ENCODE measurements at places on chromosomes 1 and 21. TPM values are rescaled to one million over a fixed set of nuclear protein-coding genes. Genes with fewer than 3 reads are reported as not detected.

GPR37L1 gene
- 0.06 TPM for total RNA-seq

CYP4A11 gene
- not detected for total RNA-seq

CFHR2 gene
- not detected for total RNA-seq

LIN28A gene
- total RNA-seq: 1,384 TPM

IPO13 gene
- total RNA-seq: 7.2 TPM

MCOLN3 gene
- 0.47 TPM for total RNA-seq

TRIM67 gene
- not detected for total RNA-seq

LAX1 gene
- not detected for total RNA-seq

C1orf94 gene
- total RNA-seq: 0.19 TPM

WNT2B gene
- 1.6 TPM for total RNA-seq

PTGFRN gene
- total RNA-seq: 41.5 TPM

SYT6 gene
- 8.1 TPM for total RNA-seq

CELA2A gene
- not detected for total RNA-seq

SAMD11 gene
- not detected for total RNA-seq

PDZK1 gene
- 0.28 TPM for total RNA-seq

DNALI1 gene
- total RNA-seq: 36.5 TPM

CRABP2 gene
- total RNA-seq: 156 TPM

BMP8B gene
- 0.24 TPM for total RNA-seq

SV2A gene
- total RNA-seq: 31.6 TPM

BRINP3 gene
- not detected for total RNA-seq

MYOG gene
- total RNA-seq: not detected

KRTAP12-2 gene
- total RNA-seq: not detected

Measured in neural progenitor cell (in vitro differentiated cells).